ENCODE measurements at places on chromosomes 6 and 20.

GRCh38 chr6:28371706-28372451 lies 22.1 kb downstream of the ZKSCAN3 start:
- peak; percentile 25 for DNase-seq

DNA sequence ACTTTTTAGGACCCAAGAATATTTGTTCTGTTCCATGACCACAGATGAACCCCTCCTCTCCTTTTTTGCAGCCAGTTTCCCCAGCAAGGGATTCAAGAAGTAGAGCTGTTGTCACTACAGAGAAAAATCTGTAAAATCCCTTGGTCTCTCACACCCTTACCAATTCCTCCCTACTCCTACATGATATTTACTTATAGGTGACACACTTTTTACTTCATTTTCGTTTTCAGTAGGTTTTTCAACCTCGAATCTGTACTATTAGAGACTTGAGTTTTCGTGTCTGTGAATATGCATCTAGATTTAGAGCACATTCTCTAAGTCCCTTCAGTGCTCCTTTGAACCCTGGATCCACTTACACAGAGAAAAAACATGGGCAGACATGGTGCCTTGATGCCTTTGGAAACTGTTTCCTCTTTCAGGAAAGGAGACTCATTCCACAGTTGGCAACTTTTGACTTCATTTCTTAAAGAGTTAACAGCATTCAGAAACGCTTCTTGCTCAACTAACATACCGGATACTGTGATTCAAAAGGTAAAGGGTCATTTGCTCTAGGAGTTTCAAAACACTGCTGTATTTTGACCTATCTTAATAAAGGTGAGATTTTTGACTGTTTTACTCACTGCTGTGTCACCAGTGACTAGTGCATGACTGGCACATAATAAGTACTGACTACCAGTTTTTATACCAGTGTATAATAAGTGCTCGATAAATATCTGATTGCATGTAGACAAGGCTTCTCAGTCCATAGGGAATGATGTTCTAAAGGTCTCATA lies 50.6 kb downstream of the LAMA4 start:
- no peak for DNase-seq

- no peak for DNase-seq
These were observed 33.3 kb upstream of the GRM4 start for GRCh38 chr6:34179106-34179720.

- DNase-seq = no peak
These were observed 252.0 kb downstream of the TBX18 start for GRCh38 chr6:84512391-84512790.

DNA sequence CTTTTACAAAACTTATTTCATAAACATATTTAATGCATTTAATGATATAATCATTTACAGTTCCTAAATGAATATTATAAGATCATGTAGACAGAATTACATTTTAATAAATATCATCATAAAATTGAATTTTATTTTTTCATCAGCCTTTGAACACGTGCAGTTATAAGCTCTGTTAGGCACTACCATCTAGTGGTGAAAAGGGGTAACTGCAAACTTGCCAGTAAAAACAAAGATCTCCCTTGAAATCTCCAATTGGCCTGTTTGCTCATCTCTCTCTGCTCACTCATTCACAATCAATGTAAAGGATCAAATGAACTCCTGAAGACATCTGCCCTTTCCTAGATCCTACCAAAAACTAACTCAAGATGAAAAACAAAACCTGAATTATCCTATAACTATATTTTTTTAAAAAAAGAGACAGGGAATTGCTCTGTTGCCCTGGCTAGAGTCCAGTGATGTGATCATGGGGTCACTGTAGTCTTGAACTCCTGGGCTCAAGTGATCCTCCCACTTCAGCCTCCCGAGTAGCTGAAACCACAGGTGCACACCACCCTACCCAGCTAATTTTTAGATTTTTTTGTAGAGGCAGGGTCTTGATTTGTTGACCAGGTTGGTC lies 31.7 kb downstream of the SAMHD1 start:
- DNase-seq = no peak

GRCh38 chr6:157535340-157536222 lies 154.6 kb downstream of the ZDHHC14 start:
- no peak for DNase-seq

DNA sequence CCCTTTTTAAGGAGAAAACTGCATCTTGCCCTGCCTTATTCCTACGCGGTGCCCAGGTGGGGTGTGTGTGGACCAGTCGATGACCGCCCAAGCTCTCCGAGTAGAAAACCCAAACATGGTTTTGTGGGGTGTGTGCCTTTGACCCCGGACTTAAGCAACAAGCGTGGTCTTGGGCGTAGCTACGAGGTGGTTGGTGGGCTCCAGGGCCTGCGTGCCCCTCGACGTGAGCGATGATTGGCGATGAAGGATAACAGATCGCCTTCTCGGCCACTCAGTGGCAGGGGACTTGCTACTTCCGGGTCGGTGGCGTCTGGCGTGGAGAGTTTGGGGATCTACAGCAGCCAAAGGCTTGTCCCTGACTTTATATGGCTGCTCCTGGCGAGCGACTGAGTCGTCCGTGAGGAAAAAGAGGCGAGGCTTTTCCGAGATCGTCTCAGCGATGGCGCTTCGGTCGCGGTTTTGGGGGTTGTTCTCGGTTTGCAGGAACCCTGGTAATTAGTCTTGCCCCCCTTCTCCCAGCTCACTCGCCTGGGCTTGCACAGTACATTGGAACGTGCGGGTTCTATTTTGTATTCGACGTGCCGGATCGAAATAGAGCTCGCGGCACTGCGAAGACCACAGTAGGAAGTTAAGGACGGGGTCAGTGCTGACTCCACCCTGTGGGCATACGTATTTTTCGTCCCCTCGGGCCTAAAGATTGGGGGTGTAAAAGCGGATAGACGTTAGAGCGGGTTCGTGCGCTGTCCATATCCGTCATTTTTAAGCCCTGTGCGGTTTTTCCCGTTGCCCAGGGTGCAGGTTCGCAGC lies at the start of gene MRPL18:
TSS of gene MRPL18 (plus strand) at position 319 of the 807 bp plus-strand sequence. CDS start at position 440, 121 bp downstream.
- peak; percentile 96 for DNase-seq

DNA sequence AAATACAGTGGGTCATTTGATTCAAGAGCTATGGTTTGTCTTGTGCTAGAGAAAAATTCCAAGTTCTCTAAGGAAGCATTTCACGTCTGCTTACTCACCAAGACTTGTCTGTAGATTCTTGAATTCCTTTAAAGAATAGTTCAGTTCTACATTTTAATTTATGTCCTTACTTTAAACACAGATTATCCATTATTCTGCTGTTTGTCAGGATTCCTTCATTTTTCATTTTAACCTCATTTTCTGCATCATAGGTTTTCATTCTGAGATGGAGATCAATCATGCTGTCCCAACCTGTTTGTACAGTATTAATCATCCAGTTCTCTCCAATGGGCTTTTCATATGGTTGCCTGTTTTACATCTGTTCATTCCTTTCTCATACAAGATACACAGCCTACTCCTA lies 24.5 kb upstream of the POPDC3 start:
- no peak for DNase-seq

- DNase-seq = no peak
These were observed 22.2 kb upstream of the VAPB start for GRCh38 chr20:58366866-58367265.

GRCh38 chr20:57437672-57438330 lies 46.6 kb downstream of the RBM38 start:
- DNase-seq = no peak

GRCh38 chr20:51579137-51579536 lies 36.6 kb upstream of the NFATC2 start:
- no peak for DNase-seq

GRCh38 chr6:10658910-10659698 lies 35.3 kb downstream of the C6orf52 start:
- no peak for DNase-seq

- DNase-seq = no peak
These were observed 3.1 kb upstream of the CCDC167 start for GRCh38 chr6:37502703-37503291.

DNA sequence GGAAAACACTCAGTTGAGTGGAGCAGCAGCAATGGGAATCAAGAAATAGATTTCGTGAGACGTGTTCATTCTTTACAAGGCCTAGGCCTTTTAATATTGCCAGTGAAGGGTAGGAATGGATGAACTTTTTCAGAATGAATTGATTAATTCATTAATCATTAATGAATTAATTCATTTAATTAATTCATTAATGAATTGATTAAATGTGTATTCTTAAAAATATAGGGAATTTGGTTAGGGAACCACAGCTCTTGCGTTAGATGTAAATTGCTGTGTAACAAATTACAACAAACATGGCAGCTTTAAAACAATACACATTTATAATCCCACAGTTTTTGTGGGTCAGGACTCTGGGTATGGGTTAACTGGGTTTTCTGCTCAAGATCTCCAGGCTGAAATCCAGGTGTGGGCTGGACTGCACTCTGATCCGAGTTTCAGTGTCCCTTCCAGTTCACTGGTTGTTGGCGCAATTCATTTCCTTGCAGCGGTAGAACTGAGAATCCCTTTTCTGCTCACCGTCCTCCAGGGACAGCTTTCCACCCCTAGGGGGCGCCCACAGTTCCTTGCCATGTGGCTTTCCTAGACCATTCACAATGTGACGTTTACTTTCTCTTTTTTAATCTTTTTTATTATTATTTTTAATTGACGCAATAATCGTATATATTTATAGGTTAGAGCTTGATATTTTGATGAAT lies 32.8 kb upstream of the BCAS1 start:
- DNase-seq = peak; percentile 88

DNA sequence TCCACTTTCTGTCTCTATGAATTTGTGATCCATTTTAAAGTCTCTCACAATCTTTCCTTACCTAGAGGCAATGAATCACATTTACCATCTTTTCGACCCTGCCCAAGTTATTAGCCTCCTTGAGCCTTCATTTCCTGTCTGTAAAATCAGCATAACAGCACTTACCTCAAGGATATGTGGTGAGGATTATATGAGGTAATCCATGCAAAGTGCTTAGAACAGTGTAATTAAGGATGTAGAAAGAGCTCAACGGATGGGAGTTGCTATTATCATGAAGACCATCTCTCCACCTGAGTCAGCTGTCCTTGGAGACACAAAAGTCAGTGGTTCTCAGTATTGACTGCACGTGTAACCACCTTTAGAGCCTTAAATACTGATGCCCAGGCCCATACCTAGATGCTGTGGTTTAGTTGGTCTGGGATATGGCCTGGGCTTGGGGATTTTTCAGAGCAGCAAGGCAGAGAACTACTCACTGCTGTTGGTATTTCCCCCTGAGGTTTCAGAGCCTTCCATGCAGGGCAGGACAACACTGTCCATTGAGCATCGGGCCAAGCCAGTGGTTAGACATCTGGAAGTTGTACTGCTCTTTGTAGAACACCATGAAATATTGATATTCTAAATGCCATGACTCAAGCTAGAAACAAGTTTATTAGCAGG lies 55.8 kb downstream of the LYRM2 start:
- DNase-seq = no peak

GRCh38 chr6:43786664-43787329 lies 16.8 kb downstream of the VEGFA start:
- DNase-seq = no peak

DNA sequence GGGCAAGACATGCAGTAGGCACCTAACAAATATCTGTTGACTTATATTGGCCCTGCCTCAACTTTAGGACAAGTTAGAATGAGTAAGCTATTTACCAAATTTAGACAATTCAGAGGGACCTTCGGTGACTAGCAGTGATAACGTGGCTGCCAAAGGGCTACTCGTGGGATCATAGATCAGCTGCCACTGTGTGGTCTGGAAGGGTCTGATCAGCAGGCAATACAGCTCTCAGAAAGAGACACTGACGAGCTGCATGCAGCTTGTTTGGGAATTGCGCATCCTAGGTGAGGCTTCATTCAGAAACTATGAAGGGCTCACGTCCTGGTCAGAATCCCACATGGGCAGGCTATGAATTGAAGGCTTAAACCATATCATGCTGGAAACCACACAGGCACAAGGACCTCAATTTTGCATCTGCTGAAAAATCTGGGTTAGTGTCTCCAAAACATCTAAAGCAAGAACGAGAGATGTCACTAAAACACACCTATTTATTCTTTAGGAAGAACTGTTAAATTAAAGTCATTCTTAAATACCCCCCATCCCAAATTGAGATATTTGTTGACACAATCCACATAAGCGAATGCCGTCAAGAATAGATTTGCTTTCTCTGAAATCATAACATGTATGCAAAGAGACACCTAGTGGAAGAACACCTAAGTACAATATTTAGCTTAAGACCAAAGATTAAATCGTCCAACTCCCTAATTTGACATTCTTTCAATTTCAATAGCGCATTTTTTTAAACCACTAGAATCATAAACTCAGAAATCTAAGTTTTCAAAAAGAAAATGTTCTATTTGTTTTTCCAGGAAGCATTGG lies 79.6 kb downstream of the IPCEF1 start:
- no peak for DNase-seq

- DNase-seq = no peak
These were observed 504.9 kb upstream of the MARCKS start for GRCh38 chr6:113352029-113352801.

DNA sequence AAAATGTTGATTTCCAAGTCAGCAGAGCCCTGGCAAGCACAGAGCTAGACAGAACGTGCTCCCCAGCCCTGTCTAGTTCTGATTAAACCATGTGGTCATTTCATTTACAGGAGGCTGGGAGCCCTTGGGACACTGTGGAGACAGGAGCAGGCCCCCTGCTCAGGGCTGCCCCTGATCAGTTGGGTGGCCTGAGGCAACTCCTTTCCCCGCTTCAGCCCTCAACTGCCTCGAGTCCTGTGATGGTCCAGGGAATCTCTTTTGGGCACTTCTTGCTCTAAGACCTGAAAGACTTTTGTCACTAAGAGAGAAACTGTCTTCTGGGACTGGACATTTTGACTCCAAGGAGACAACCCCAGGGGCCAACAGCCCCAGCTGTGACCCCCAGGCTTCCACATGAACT lies 13.5 kb downstream of the DYNLRB1 start:
- no peak for DNase-seq

DNA sequence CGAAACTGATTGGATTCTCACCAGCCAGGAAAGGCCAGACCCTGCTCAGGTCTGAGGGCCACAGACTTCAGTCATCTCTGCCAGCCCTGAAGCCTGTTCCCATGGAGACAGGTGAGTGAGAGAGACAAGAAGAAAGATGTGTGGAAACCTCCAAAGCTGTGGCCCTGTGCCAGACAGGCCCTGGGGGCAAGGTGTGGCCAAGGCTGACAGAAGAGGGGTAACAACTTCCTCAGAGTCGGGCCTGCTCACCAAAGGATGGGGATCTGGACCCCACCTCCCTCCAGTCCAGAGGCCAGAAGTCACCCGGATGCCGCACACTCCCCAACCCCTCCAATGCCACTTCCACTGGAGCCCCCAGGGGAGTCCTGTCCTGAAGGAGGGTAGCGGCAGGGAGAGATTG lies 73.6 kb downstream of the MDGA1 start:
- no peak for DNase-seq

GRCh38 chr6:116492331-116493067 lies 18.9 kb upstream of the CALHM5 start:
- DNase-seq = no peak

Data from thyroid gland (tissue), 4 donors.